ENCODE measurements at places on chromosomes 4 and X.

DNA sequence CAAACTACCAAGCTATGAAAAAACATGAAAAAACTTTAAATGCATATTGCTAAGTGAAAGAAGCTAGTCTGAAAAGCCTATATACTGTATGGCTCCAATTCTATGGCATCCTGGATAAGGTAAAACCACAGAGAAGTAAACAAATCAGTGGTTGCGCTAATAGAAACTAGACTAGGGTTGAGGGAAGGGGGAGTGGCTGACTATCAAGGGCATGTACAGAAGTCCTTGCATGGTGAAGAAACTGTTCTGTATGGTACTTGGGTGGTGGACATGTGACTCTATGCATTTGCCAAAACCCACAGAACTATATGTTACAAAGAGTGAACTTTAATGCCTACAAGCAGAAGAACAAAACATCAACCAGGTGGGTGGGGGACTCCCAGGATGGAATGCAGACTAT lies 96.8 kb downstream of the MTMR1 start:
- no peak for DNase-seq

DNA sequence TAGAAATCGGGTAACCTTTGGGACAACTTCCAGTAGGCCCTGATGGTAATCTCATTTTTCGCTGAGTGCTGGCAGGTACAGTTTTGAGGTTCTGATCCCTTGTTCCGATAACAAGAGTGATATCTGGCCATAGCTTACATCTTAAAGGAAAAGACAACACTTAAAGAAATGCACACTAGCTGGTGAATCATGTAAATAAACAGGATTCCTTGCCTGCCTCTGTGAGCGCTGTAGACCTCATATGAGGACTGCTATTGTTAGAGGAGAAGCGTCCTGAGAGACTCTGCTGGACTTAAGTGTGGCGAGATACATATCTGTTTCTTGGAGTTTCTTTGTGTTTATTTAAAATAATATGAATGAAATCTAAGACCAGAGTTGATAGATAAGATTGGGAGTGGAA lies 149.3 kb upstream of the SLC4A4 start:
- DNase-seq = no peak

GRCh38 chr4:8920289-8920965 lies 48.8 kb upstream of the HMX1 start:
- no peak for DNase-seq

GRCh38 chr4:15238720-15239119 lies 189.1 kb upstream of the C1QTNF7 start:
- no peak for DNase-seq

DNA sequence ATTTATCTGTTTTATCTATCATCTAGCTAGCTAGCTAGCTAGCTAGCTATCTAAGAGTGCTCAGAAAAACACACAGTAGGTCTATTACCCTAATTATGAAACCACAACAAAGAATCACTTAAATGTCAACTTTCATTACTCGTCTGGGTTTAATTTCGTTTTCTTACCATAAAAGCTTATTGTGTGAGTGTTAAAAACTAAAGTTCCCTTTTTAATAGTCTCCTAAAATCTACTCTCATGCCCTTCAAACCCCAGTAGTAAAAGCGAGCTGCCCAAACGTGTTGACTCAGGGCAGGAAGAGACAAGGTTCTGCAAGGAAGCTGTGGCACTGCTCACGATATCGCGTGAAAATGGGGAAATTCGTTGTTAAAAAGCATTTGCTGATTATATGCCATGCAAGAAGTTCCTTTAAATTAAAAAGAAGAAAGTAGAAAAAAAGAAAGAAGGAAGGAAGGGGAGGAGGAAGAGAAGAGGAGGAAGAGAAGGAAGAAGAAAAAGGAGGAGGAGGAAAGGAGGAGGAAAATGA lies 595 bp downstream of the MBNL3 start:
- no peak for DNase-seq

GRCh38 chr4:186739802-186740434 lies 16.3 kb upstream of the FAT1 start:
- DNase-seq = no peak

GRCh38 chrX:9476810-9477575 lies 12.1 kb downstream of the TBL1X start:
- DNase-seq = no peak

DNA sequence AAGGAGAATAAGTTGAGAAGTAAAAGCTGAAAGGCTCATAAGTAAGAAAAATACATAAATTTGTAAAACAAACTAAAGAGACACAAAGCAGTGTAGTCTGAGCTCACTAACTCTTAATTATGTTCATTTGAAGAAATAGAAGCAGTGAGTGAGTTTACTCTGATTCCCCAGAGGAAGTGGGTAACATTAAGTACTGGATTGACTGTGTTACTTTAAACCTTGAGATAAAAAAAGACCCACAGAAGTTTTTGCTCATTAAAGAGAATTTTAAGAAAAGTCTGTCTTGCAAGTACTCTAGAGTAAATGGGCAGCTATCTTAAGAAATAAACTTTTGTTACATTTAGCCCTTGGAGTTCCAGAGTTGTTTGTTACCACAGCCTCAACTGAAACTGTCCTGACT lies 2466.9 kb downstream of the PCDH7 start:
- DNase-seq = no peak

DNA sequence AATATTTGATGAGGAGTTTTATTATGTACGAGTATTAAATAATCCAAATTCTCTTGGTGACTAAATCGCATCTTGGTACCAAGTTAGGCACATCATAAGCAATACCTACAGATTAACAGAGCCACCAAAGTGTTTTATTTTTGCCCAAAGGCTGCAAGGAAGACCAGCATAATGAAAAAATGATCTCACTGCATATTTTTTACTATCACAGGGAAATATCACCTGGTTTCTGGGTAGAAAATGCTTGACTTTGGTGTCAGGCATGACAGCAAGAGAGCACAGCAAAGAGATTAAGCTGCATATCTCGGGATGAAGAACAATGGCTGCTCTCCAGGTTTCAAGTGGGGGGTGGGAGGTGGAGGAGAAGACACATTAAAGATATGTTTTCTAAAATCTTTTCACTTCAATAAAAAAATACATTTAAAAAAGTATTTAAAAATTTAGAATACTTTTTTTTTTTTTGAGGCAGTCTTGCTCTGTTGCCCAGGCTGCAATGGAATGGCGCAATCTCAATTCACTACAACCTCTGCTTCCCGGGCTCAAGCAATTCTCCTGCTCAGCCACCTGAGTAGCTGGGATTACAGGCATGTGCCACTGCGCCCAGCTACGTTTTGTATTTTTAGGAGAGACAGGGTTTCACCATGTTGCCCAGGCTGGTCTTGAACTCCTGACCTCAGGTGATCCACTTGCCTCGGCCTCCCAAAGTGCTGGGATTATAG lies 86.1 kb downstream of the FRYL start:
- no peak for DNase-seq

DNA sequence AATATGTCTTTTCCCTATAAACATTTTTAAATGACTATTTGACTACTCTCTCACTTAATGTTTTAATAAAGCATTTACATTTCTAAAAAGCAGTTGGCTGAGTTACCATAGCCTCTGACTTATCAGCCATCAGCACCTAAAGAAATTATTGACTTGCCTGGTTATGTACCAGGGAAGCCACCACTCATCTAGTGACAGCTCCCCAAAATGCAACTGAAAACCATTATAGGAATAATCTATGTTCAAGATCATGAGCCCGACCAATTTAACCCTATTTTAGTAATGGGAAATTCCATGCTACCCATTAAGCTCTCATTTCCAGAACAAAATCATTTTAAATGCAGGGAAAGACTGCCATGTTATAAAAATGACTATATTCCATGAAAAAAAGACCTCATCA lies 34.4 kb downstream of the HDX start:
- DNase-seq = no peak

GRCh38 chr4:73731968-73732610 lies 8.3 kb upstream of the CXCL8 start:
- no peak for DNase-seq

DNA sequence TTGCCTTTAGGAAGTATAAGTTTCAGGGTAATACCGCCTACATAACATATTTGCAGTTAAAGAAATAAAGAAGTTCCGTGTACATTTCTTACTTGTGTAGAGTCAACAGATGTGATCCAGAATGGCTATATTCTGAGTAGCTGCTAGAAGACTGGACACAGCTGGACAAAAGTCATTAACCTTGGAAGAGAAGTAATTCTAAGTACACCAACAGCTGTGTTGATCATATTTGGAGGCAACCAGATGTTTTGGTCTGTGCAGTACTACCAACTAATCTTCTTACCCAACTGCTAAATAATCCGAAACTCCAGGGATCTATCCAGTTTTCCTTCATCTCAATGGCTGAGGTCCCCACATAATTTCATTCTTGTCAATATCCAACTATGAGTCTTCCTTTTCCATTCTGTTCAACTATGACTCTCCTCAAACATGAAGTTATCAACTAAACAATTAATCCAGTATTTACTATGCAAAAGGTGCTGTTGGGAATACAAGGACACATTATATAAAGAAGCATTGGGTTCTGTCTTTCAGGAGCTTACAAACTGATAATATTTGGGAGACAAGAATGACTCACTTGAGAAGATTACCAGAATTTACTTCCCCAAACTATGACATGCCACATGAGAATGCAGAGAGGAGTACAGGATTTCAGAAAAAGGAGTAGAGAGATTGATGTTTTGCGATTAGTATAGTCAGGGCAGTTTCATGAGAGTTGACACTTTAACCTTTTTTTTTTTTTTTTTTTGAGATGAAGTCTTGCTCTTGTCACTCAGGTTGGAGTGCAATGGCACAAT lies 78.2 kb downstream of the COL4A6 start:
- no peak for DNase-seq

DNA sequence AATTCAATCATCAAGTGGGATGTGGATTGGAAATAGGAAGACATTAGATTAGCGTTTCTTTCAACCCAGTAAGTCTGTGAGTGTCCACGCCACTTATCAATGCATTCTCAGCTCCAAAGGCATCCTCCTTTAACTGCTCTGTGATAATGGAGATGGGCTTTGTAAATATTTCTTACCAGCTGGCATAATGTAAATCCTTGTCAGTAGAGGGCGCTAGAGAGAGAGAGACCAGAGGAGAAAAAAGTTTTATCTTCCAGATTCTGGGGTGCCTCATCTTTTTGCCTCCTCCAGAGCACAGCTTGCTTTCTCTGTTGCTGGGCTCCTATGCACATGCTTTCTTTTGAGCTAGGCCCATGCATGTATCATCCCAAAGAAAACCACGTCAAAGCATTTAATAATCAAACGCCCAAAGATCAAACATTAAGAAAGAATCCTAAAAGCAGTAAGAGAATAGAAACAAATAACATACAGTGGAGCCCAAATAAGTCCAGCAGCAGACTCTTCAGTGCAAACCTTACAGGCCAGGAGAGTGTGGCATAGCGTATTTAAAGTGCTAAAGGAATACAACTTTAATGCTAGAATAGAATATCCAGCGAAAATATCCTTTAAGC lies 9.6 kb upstream of the MTMR1 start:
- no peak for DNase-seq

- DNase-seq = no peak
Observed at GRCh38 chr4:187124331-187124730, 400.7 kb upstream of the FAT1 start.

GRCh38 chrX:71541210-71542022 lies 8.5 kb downstream of the OGT start:
- DNase-seq = no peak

DNA sequence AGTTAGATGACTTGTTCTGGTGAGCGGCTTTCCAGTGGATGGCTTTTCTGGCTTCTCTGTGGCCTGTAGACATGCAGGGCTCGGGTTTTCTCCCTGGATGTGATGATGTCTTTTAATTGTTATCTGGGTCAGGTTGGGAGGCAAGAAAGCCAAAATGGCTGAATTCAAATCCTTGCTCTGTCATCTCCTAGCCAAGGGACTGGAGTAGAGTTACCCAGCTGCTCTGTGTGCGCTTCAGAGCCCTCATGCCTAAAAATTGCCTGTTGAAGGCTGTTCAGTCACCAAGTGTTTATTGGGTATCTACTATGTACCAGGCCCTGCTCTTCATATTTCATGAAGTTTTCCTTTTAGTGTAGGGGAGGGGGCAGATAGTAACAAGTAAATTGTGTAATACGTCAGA lies 7.3 kb downstream of the DCUN1D4 start:
- no peak for DNase-seq

GRCh38 chr4:17504081-17504480 lies 7.8 kb downstream of the QDPR start:
- no peak for DNase-seq

DNA sequence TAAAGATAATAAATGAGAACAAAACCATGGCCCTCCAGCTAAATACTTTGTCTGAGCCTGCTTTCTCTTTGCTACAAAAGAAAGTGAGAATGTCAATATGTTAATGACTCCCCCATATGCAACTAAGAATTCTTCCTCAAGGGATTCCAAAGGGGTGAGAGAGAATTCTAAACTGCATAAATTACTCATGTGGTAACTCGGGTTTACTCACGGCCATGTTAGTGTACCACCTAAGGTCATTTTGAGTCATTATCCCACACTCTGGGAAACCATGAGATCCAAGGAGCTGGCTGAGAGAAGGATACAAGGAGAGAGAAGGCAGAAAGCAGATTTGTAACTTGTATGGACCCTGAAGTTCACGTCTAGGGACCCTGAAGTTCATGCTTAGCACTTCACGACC lies 190.3 kb downstream of the DHX15 start:
- no peak for DNase-seq

- DNase-seq = no peak
Observed at GRCh38 chrX:3576886-3577501, 136.5 kb downstream of the PRKX start.

GRCh38 chr4:19756661-19757060 lies 495.0 kb upstream of the SLIT2 start:
- no peak for DNase-seq

GRCh38 chr4:186743261-186743660 lies 19.6 kb upstream of the FAT1 start:
- peak; percentile 15 for DNase-seq

GRCh38 chr4:87910795-87911194 lies 64.7 kb upstream of the SPP1 start:
- no peak for DNase-seq

- peak; percentile 92 for DNase-seq
Observed at GRCh38 chrX:39677978-39678791, 419.6 kb downstream of the BCOR start.

DNA sequence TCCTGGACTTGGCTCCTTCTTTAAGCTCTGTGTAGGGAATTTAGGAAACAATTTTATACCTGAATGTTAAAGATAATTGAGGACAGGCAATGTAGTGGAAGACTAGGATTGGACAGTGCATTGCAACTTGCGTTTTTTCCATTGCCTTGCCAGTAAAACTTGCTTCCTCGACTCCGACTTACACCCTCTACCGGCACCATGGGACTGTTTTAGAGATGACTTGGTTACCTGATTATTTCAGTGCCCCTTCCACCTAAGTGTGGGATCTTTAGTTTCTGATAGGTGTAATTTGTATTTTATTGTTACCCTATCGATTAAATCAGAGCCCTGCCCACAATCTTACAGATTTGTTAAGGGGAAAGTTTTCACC lies 1.2 kb downstream of the PRPS1 start:
- no peak for DNase-seq

- no peak for DNase-seq
Observed at GRCh38 chr4:53622739-53623151, 31.5 kb upstream of the LNX1 start.
